ENCODE measurements at places on chromosomes 3 and 15. TPM values are rescaled to one million over a fixed set of nuclear protein-coding genes. Genes with fewer than 3 reads are reported as not detected.

GRCh38 chr15:42024303-42024702 lies 3.5 kb upstream of the PLA2G4E start:
- DNase-seq: no peak

DNA sequence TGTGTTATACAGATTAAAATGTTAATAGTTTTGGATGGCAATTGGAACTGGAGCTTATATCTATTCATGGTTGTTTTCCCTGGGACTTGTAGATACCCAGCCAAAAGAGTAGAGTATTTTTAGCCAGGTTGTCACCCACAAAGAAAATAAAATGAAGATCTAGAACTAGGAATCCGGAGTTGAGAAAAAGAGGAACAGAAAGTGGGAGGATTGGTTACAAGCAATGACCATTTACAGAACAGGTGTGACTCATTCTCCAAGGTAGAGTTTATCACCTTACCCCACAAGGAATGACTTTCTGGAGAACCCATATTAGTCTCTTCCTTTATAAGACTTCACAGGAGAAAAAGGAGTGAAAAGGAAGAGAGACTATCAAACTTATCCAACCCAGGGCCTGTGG lies 99.8 kb downstream of the TMEM108 start:
- no peak for DNase-seq

- no peak for DNase-seq
Measured at GRCh38 chr3:43537225-43537624, 84.6 kb downstream of the ANO10 start.

SRPRB gene
- 55.0 TPM for total RNA-seq

GRCh38 chr3:144375088-144375487 lies 403.5 kb downstream of the DIPK2A start:
- DNase-seq: no peak

- no peak for DNase-seq
Measured at GRCh38 chr3:137641879-137642704, 122.0 kb upstream of the SOX14 start.

DNA sequence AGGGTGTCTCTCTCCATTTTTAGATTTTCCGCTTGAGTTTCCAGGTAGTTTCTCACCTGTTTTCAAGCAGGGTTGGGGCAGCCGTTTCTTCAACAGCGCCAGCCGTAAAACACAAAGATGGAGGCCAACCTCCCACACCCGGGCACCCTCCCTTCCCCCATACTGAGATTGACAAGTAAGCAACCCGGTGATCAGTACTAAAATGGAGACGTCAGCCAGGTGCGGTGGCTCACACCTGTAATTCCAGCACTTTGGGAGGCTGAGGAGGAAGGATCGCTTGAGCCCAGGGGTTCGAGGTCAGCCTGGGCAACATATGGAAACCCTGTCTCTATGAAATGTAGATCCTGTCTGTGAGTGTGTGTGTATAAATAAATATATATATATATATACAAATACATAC lies 903 bp upstream of the ZSCAN2 start:
- DNase-seq: no peak

GRCh38 chr3:108897883-108898282 lies 55.8 kb downstream of the GUCA1C start:
- DNase-seq: no peak

GTF2A2 gene
- total RNA-seq: 155 TPM

RIOX2 gene
- total RNA-seq: 32.6 TPM

DNA sequence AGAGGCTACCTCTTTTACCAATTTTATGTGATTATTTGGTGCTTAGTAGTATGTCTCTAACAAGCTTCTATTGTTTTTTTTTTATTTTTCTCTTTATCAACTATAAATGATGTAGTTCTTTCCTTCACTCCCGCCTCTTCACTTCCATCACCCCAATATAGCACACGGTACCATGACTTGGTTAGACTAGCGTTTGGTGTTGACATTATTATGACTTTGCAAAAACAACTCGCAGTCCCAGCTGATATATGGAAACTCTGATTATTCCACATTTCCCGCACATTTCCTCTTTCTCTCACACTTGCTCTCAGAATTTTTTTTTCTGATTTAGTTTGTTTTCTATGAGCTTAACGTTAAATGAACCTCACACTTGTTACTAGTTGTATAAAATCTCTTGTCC lies 162.2 kb downstream of the GREM1 start:
- DNase-seq: no peak

- DNase-seq: peak; percentile 45
Measured at GRCh38 chr15:74889390-74889882, 406 bp upstream of the MPI start.

- no peak for DNase-seq
Measured at GRCh38 chr15:93074599-93074998, 14.4 kb downstream of the RGMA start.

- no peak for DNase-seq
Measured at GRCh38 chr3:108223928-108224327, 1.7 kb upstream of the IFT57 start.

DNA sequence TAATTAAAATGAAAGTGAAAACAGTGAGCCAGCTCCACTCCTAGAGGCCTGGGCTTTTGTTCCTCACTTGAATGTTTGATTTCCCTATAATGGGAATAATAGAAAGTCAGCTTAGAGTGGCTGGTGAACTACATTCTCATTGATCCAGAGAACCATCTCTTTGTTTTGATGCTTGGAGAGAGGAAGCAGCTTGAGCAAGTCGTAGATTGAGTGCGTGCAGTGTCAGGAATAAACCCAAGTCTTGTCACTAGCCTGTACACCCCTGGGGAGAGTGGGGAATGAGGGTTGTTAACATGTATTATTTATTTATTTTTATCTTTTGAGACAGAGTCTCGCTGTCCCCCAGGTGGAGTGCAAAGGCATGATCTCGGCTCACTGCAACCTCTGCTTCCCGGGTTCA lies 885 bp upstream of the LSG1 start:
- no peak for DNase-seq

SH3GL3 gene
- not detected for total RNA-seq

DNA sequence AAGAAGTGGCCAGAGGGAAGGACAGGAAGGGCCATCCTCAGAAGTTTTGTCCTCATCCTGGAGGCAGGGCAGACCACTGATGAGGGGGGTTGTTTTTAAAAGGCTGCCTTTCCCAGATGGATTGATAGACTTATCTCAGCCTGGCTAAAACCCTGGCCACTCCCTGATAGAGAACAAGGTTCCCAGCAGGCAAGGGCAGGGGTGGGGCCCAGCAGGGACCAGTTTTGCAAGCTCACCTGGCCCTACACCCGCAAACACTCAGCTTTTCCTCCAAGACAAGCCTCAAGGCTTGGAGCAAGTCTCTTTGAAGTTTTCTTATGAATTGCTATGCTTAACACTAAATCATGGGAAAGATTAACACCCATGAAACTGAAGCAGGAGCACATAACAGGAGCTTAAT lies 9.1 kb downstream of the LIPC start:
- no peak for DNase-seq

GRCh38 chr3:142915636-142916035 lies 26.8 kb upstream of the PCOLCE2 start:
- no peak for DNase-seq

DNA sequence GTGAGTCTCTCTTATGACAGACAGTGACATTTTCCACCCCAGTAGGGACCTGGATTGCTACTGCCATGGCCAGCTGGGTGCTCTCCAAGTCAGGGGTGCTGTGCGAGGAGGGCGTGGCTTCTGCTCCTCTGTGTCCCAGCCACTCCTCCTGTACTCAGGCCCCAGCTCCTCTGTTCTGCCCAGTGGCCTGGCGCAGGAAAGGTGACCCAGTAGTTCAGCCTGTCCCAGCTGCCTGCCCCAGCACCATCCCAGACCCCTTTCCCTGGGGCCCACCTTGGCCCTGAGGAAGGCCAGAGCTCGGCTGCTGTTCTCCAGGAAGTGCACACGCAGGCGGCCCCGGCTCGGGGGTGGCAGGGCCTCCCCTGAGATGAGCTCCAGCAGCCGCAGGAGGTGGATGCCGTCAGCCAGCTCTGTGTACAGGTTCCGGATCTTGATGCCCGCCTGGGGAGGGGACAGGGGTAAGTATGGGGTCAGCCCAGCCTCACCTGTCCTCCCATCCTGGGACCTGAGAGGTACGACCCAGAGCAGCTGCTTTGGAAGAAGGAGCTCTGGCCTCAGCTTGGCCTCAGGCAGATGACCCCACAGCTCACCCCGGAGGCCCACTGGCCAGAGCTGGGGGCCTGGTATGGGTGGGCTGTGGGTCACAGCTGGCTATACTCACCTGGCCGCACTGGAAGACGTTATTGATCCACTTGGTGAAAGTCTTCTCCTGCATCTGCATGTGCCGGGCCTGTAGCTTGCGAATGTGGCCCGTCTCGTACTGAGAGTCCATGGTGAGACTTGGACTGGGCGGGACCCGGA lies 1.0 kb downstream of the SPTBN5 start:
- peak; percentile 26 for DNase-seq

- no peak for DNase-seq
Measured at GRCh38 chr3:196144383-196145105, 62.7 kb upstream of the TFRC start.

GRCh38 chr3:186997473-186997939 lies 67.2 kb downstream of the ST6GAL1 start:
- DNase-seq: no peak

AP3B2 gene
- total RNA-seq: 0.37 TPM

DNA sequence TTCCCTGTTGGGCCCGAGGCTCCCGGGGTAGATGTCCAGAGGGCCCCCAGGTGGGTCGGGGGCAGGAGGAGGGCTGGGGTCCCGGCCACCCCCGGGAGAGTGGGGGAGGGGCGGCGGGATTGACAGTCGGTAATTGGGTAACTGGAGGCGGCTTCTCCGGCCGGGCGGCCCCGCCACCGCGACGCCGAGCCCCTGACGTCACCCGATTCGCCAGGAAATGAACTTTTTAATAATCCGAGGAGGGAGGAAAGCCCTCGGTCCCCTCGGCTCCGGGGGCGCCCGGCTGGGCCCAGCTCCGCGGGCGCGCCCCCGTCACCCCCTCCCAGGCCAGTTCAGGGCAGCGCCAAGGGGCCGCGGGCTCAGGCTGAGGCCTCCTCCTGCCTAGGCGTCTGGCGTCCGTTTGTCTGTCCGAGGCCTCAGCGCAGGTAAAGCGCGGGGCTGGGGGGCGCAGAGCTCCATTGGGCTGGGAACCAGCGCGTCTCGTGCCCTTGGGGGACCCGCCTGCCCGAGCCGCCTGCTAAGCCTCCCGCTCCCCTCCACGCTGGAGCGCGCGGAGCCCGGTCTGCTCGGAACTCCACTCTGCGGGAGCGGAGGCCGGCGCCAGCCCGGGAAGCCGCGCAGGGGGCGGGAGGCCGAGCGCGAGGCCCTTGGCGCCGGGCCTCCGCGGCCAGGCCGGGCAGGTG lies 3.9 kb downstream of the GATA2 start:
- peak; percentile 65 for DNase-seq

DNA sequence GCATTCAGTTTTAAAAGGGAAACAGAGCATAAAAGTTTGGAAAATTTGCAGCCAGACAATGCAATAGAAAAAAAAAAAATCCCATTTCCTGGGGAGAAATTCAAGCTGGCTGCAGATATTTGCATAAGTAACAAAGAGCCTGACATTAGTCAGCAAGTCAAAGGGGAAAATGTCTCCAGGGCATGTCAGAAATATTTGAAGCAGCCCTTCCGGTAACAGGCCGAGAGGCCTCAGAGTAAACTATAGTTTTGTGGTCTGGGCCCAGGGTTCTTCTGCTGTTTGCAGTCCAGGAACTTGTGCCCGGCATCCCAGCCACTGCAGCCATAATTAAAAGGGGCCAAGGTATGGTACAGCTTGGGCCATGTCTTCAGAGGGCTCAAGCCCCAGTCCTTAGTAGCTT lies 411.6 kb upstream of the BCHE start:
- DNase-seq: no peak

DNA sequence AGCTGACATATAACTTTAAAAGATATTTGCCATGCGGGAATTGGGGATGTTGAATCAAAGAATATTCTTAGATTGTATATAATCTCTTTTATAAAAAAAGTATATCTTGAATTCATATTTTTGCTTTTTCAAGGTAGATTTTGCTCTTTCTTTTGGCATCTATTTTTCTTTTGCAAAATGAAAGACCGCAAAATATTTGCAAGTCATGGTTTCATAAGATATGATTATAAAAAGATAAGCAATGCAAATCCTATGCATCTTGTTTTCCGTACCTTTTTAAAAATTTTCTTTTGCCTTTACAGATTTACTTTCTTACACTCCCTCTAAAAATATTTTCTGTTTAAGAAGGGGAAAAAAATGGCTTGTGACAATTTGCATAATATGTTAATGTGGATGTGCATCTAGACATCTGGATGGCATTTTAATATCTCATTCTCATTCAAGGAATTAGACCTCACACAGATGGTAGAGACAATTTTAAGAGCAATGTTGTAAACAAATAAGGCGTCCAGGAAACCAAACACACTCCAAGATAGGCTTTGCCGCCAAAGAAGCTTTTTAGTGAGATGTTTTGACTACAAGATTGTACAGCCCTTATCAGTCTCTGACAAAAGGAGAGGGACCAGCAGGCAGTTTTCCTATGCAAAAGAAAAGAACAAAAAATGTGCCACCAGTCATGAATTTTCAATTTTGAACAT lies 371.1 kb downstream of the CHL1 start:
- DNase-seq: no peak

GOLGA8H gene
- not detected for total RNA-seq

- DNase-seq: no peak
Measured at GRCh38 chr3:118587847-118588246, 446.8 kb downstream of the IGSF11 start.

GRCh38 chr15:50028326-50028725 lies 90.7 kb downstream of the ATP8B4 start:
- DNase-seq: no peak

DNA sequence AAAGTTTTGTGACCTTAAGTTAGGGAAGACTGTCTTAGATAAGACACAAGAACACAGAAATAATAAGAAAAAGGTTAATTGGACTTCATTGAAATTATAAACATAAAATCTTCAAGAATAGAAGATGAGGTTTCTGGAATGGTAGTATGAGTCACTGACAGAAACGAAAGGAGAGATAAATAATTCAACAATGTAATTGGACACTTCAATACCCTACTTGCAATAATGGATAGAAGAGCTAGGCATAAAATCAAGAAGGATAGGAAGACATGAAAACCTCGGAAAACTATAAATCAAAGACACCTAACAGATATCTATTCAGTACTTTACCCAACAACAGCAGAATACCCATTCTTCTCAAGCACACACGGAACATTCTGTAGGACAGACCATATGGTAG lies 15.9 kb upstream of the MFSD1 start:
- no peak for DNase-seq

DNA sequence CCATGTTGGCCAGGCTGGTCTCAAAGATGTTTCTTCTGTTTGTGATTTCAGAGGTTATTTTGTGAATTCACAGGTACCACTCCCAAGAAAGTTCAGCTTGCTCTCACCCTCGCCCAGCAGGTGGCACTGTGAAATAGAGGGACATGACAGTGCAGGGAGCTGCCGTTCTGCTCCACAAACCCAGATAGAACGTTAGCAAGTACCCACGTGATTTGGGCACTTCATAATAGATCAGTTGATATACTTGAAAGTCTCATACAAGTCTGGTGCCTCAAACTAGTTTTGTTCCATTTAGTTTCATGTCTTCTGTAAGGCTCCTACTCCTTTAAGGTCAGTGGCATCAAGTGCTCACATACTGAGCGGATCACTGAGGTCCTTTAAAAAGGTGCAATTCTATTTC lies 45.5 kb downstream of the FILIP1L start:
- peak; percentile 90 for DNase-seq

GRCh38 chr3:52010431-52010830 lies 14.7 kb upstream of the RPL29 start:
- no peak for DNase-seq

DIPK2A gene
- total RNA-seq: 5.6 TPM

GRCh38 chr15:70302360-70302759 lies 204.6 kb upstream of the TLE3 start:
- DNase-seq: no peak

TEX55 gene
- total RNA-seq: not detected

CYP19A1 gene
- total RNA-seq: not detected

All from activated naive CD4-positive, alpha-beta T cell treated with anti-CD3 and anti-CD28 coated beads for 36 hours (primary cell).